Activated CD4-positive, CD25-positive, alpha-beta regulatory T cell treated with anti-CD3 and anti-CD28 coated beads, Interleukin-2, amount 50 U/mL, for 72 hours (primary cell): ENCODE measurements at places on chromosomes 2 and 18.

- DNase-seq: no peak
Observed at GRCh38 chr2:68189991-68190784, 32.5 kb downstream of the PNO1 start.

GRCh38 chr18:12327510-12328178, 19.6 kb downstream of the TUBB6 start:
- DNase-seq: peak; percentile 78

GRCh38 chr2:27249159-27249890, 13.5 kb downstream of the SLC30A3 start:
- DNase-seq: no peak

- DNase-seq: no peak
Observed at GRCh38 chr2:117703858-117704257, 110.6 kb upstream of the DDX18 start.

DNA sequence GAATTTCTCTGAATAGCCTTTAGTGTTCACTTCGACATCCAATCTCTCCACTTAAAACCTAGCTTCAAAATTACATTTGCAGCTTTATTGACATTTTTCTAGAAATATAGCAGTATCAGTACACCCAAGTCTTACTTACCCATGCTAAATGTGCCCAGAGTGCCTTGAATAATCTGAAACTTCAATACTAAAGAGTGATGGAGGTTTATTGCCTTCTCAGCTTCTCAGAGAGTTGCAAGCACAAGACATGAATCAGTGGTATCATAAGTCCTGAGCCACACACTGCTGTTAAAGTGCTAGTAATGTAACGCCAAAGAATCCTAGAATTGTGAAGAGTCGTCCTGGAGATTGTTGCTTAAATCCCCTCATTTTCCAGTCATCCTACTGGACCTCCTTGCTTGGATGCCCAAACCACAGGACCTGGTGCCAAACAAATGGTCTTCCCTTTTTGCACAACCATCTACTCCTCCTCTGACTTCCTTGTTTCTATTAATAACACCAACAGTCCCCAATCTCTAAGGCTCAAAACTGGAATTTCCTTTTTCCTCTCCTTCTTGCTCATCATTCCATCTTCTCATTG, 83.2 kb upstream of the SPATS2L start:
- no peak for DNase-seq
